ENCODE measurements at places on chromosomes 11 and 22.

GRCh38 chr11:71202966-71203365 lies 49.4 kb downstream of the SHANK2 start:
- no peak for DNase-seq

DNA sequence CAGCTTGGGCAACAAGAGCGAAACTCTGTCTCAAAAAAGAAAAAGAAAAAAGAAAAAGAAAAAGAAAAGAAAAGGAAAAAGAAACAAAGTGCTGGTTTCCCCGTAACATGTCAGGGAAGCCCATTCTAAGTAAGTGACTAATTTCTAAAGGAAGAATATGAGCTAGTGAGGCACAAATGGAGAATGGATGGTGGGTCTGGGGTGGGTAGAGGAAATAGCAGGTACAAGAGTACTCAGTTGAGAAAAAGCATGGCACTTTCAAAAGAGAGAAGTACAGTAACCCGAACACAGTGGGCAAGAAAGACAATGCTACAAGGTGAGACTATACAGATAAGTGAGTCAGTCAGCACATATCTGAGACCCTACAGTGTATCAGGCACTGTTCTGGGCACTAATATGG lies 4.5 kb downstream of the MAJIN start:
- DNase-seq, result no peak

DNA sequence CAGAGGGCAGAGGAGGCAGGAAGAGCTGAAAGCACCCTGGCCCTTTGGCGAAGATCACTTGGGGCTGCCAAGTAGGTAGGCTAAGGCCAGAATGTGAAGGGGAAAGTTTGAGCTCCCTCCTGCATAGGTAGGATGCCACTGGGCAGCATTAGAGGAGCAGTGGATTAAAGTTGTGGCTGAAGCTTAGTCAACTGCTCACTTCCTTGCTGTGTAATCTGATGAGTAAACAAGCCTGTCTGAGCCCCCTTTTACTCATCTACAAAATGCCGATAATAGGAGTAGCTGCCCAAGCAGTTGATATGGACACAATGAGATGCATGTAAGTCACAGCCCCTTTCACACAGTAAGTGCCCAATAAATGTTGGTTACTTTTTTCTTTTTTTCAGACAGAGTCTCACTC lies 216.4 kb downstream of the MN1 start:
- DNase-seq, result no peak

DNA sequence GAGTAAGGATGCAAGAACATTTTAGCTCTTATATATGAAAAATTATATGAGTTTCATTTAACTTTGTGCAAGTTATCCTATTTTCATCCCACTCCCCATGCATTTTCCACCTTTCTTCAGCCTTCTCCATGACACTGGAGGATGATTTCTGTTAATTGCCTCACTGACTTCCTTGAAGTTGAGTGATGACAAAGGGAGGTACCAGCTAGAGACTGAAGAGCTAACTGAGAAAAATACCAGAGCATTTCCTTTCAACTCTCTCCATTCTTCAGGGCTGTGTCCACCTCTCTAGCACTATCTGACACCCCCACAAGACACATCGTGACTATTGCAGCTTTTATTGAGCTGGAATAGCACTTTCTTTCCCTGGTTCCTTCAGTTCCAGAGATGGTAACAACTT lies 711.6 kb upstream of the LRRC4C start:
- no peak for DNase-seq

DNA sequence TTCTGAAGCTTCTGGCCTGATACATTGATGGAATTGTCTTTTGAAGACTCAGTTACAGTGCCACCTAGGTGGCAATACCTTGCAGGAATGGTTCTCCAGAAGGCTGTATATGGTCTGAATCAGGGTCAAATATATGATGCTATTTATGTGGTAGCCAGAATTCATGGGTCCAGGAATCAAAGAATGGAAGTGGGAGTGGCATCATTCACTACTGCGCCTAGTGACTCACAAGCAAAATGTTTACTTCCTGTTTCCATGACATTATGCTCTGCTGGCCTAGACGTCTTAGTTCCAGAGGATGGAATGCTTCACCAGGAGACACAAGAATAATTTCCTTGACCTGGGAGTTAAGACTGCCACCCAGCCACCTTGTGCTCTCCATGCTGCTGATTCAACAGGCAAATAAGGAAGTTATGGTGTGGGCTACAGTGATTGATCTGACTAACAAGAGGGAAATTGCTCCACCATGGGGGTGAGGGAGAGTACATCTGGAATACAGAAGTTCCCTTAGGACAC lies 491.8 kb downstream of the ETS1 start:
- DNase-seq, result no peak

DNA sequence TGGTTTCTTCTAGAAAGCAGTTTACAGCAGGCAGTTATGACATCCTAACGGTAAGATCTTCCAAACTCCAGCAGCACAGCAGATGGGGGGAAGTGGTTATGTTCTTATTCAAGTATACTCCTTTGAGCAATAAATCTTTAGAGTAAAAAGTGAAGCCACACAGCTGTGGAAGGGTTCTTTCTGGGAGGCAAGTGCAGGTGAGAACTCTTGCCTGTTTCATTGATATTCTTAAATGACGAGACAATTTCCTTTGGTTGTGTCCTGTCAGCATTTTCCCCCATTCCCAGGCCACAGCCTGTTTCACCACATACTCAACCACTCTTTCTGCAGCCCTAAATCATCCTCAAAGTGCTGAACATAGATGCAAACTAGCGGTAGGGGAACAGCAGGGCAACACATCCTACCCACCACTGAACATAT lies 207.3 kb upstream of the MTNR1B start:
- no peak for DNase-seq

- no peak for DNase-seq
These were observed at the start of gene MOV10L1 for GRCh38 chr22:50089682-50090411. MOV10L1 (plus strand) TSS chr22:50090006; CDS start chr22:50090089, 83 bp downstream.

GRCh38 chr11:73760135-73760678 lies 667 bp downstream of the RAB6A start:
- no peak for DNase-seq

DNA sequence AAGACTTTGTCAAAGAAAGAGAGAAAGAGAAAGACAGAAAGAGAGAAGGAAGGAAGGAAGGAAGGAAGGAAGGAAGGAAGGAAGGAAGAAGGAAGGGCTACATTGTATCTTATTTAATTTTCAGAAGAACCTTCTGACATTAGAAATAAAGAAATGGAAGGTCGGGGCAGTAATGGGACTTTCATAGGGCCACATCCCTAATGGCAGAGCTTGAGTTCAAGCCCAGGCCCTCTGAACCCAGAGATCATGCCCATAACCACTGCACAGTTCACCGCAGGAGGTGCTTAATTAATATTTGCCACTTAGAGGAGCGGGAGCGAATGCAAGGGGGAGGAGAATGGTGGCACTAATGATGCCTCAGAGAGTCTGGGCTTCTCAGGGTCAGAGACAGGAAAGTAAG lies 233.3 kb downstream of the MN1 start:
- no peak for DNase-seq

DNA sequence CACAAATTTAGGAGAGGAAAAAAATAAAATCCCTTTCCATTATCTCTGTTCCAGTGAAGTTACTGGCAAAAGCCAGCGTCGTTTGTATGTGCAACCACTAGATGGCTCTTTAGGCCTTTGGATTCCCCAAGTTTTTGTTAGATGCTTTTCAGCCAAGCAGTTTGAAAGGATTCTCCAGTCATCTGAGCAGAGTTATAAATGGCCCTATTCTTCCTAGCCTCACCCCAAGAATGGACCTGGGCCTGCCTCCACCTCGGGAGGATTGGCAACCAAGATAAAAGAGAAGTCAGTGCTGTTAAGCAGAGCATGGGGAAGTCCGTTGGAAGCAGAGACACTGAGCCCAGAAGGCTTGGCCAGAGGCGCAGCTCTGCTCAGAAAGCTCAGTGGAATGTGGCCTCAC lies 15.4 kb downstream of the FAM181B start:
- DNase-seq, result peak; percentile 91

DNA sequence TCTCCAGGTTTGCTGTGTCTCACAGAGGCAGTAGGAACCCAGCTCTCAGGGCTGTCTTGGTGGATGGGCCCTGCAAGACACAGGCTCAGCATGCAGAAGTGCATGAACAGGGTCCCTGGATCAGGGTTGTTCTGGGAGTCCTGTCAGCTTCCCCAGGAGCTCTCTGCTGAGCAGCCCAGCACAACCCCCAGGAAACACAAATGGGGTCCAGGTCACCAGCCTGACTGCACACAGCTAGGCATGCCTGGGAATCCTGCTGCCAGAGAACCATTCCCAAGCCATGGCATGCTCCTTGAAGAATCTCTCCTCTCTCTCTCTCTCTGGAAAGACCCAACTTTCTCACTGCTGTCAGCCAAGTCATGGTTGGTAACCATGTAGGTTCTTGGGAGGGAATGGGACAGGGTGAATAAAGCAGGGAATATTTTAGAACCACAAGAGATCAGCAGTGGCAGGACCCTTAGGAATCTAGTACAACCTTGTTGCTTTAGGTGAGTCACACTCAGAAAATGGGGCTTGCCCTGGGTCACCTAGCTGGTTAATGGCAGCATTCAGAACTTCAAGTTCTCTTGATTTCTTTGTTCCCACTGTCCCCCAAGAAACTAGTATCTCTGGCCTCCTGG lies 21.4 kb downstream of the TUB start:
- DNase-seq, result no peak

- DNase-seq, result no peak
These were observed 71.3 kb downstream of the BCR start for GRCh38 chr22:23251445-23252093.

GRCh38 chr11:64372021-64372420 lies 13.1 kb downstream of the RPS6KA4 start:
- no peak for DNase-seq

DNA sequence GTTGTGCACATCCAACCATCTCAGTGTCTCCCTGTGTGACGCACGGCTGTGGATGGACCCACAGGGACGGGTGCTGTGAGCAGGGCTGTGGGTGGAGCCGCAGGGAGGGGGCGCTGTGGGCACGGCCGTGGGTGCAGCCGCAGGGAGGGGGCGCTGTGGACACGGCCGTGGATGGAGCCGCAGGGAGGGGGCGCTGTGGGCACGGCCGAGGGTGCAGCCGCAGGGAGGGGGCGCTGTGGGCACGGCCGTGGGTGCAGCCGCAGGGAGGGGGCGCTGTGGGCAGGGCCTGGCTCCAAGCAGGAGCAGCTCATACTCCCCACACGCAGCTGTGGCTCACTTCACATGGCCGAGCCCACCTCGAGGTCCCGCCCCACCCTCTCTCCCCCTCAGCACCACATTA lies 6.0 kb upstream of the MAPK11 start:
- no peak for DNase-seq

- DNase-seq, result no peak
These were observed at the start of gene ALDH3B1 for GRCh38 chr11:68010090-68011041. ALDH3B1 (plus strand) TSS chr11:68010327; CDS start chr11:68015298, 4,971 bp downstream.
